ENCODE measurements at places on chromosomes 4 and X. TPM values are rescaled to one million over a fixed set of nuclear protein-coding genes. Genes with fewer than 3 reads are reported as not detected.
A peak's percentile ranks its signal among the peaks of the same experiment; 100 is the strongest.

- no peak overlapping the region for H3K27ac ChIP-seq
- H3K36me3 ChIP-seq, result no peaks in the 10 kb centered on the region
- H3K27me3 ChIP-seq, result no peaks in the 10 kb centered on the region
- peak; percentile 54 for DNase-seq
Measured at GRCh38 chrX:29858714-29859113, 356.6 kb upstream of the MAGEB2 start.

- no peaks in the 10 kb centered on the region for H3K27me3 ChIP-seq
- no peaks in the 10 kb centered on the region for H3K4me1 ChIP-seq
- H3K4me3 ChIP-seq, result no peak overlapping the region
- no peaks in the 10 kb centered on the region for H3K36me3 ChIP-seq
- no peak overlapping the region for H3K27ac ChIP-seq
Measured at GRCh38 chr4:6594826-6595355, 19.9 kb downstream of the MAN2B2 start.

DNA sequence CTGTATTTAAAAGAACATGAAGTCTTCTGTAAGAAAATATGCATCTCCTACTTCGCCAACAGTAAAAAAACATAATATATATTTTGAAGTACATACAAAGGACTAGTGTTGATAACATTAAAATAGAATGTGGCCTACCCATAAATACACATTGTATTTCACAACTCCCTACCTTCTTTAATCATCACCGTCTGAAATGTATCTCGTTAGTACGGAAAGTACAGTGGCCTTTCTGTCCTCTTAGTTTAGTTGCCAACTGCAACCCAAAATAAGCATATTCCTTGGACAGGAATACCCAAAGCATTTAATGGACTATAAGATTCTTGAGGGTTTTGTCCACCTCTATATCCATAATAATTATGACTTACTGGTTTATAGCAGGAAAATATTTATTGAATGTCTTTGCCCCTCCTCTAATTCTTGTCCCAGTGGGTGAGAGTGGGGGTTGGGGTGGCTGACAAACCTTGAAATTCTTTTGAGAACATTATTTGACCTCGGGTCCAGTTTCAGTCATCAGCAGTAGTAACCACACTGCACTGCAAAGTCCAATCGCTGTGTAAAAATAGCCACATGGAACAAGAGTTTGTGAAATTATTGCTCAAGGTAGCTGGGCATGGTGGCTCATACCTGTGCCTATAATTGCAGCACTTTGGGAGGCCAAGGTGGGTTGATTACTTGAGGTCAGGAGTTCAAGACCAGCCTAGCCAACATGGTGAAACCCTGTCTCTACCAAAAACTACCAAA, 474.5 kb downstream of the KLHL13 start:
- no peaks in the 10 kb centered on the region for H3K36me3 ChIP-seq
- H3K4me3 ChIP-seq, result no peak overlapping the region

The PPP1R3F gene
- 6.2 TPM for total RNA-seq

The PABPC1L2A gene
- not detected for total RNA-seq

The AKAP14 gene
- total RNA-seq, result not detected
